ENCODE measurements at places on chromosomes 5 and 9.

DNA sequence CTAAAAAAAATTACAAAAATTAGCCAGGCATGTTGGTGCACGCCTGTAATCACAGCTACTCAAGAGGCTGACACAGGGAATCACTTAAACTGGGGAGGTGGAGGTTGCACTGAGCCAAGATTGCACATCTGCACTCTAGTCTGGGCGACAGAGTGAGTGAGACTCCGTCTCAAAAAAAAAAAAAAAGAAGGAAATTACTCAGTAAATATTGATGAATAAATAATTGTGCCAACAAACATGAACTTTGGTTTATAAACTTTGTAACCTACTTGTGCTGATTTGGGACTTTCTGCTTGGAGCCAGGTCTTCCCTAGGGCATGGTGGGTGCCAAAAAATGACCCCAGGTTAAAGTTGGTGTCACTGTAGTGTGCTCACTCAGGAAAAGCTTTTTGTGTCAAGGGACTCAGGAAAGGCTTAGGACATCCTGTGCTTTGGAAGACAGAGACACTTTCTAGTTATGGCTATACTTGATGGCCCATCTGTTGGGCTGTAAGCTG is 19.0 kb downstream of the ABLIM3 start:
- DNase-seq, result no peak

- peak; percentile 91 for DNase-seq
Observed at GRCh38 chr9:134544388-134545214, 97.0 kb upstream of the COL5A1 start.

DNA sequence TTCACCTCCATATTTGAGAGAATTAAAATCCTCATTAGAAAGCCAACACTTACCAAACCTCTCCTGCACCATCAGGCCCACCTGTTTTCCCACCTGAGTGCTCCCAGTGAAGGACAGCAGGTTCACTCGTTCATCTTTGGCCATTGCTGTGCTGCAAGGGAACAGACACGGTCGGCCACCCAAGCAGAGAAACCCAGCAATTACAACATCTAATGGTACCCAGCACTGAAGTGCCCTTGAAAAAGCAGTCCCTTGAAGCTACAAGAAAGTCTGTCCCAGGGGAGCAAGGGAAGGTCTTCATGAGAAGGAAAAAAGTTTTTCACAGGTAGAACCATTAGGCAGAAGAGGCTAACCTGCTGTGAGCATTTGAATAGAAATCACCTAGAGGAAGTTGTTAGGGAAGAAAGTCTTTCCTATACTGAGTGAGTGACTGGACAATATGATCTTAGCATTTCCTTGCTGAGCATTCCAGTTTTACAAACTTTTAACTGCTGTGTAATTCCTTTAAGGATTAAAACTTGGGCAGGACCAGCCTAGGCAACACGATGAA is 26.7 kb downstream of the ALDH7A1 start:
- DNase-seq, result no peak

GRCh38 chr5:59066367-59067163 is 483.7 kb downstream of the RAB3C start:
- DNase-seq, result peak; percentile 68

DNA sequence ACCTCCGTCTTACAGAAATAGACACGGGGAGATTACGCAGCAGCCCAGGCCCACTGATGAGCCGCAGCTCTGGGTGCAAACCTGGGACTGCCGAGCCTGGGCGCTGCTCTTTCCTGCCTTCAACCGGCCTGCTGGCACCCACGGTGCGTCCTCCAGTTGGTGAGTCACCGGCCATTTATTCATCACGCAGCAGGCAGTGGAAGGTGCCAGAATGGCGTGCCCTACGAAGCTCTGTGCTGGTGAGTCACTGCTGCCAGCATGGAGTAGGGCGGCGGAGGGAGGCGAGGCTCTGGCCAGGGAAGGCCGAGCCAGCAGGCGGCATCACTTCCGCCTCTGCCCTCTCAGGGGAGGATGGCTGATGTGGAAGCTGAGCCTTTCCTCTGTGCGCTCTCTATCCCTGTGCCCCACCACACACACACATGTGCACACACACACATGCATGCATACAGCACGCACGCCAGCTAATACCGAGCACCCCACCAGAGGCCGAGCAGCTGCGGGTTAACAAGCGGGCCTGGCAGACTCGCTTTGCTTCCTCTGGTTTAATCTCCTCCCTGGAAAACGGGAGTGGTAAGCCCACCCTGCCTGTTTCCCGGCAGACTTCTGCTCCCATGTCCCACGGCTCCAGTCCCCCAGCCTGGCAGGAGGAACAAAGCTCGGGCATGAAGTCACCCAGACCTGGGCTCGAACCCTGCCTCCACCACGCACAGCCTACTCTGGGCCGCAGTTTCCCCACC is 39.2 kb downstream of the OLFM1 start:
- peak; percentile 10 for DNase-seq

GRCh38 chr9:16885931-16886330 is 15.5 kb upstream of the BNC2 start:
- DNase-seq, result no peak

DNA sequence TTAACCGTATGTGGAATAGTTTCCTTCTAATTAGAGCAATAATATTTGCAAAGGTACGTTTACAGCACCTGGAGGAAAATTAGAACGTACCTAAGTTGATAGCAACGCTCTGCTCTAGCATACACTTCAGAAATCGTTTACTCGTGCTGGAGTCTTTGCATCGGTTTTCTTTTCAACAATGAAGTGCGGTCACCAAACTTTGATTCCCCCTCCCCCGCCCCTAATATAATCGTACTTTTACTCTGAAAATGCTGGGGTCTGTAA is 506 bp downstream of the ADAMTS19 start:
- no peak for DNase-seq

GRCh38 chr5:58235299-58235698 is 224.6 kb downstream of the PLK2 start:
- DNase-seq, result no peak

DNA sequence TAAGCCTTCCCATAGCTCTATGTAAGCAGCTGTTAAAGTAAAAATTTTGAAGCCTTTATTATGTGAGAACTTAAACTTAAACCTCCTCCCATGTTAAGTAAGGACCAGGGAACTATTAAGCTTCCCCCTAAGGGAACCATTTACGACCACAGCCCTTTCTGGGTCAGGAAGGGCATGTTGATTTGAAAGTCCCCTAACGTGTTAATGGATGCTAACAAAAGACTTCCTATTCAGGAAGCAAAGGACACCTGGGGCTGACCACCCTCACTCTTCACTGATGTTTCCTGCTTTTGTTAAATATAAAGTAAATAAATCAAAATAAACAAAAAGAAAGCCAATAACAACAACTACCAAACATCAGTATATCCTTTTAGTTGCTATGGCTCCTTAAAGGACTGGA is 170.6 kb upstream of the RFX3 start:
- no peak for DNase-seq

DNA sequence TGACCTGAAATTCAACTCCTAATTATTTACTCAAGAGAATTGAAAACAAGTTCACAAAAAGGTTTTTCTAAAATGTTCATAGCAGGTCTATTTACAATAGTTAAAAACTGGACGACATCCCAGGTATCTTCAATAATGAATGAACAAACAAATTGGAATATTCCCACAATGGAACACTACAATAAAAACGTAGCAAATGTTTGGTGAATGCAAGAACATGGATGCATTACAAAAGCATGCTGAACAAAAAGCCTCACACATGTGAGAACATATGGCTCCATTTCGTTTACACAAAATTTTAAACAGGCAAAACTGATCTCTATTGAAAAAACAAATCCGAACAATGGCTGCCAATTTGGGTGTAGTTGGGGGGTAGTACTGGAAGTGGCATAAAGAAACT is 669.9 kb downstream of the MTRR start:
- DNase-seq, result no peak

GRCh38 chr5:138961221-138961620 is 86.1 kb upstream of the LRRTM2 start:
- DNase-seq, result no peak

GRCh38 chr9:99962680-99963261 is 56.3 kb downstream of the STX17 start:
- no peak for DNase-seq

GRCh38 chr9:77876091-77876490 is 155.5 kb downstream of the GNAQ start:
- DNase-seq, result peak; percentile 63

- DNase-seq, result no peak
Observed at GRCh38 chr5:28850320-28850921, 1812.0 kb upstream of the CDH9 start.

GRCh38 chr9:114287001-114287762 is 35.7 kb upstream of the ORM1 start:
- no peak for DNase-seq

DNA sequence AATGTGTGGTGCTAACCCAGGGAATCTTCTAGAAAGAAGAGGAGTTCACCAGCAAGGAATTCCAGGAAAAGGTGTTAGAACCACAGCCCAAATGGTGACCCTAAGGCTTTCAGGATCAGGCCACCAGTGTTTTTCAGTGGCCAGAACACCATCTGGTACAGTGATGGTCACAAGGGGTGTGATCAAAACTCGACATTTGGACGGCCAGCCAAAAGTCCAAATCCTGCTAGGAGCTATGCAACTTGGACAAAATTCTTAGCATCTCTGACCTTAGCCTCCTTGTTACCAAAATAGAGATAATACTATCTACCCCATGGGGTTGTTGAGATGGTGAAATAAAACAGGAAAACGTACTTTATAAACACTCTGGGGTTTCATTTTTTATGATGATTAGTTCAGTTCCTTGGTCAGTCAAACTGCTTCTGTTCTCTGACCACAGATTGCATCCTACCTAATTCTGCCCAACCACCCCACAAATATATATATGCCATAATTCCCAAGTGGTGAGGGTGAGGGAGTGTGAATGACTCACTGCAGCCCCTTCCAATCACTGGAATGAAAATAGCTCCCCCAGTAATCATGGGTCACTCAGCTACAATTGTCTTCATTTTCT is 210.3 kb downstream of the CDK5RAP2 start:
- DNase-seq, result no peak

- no peak for DNase-seq
Observed at GRCh38 chr9:2601785-2602378, 19.7 kb upstream of the VLDLR start.
